Common myeloid progenitor, CD34-positive (primary cell): ENCODE measurements at places on chromosomes 2 and 18.

DNA sequence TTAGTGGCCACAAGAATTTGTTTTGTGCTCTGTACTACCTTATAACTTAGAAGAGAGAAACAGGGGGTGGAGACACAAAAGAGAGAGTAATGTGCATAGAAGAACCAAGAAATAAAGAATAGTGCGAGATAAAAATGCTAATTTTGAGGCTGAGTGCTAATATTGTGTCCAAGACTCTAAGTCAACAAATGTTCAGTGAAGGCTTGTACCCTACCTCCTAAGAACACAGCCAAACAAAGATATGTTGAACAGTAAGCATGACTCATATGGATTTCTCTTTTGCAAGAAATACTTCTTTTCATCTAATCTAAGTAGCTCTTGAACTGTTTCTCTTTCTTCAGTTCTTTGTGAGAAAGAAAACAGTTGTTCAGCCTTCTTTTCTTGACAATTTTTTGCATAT, 45.2 kb downstream of the GAREM1 start:
- no peak for DNase-seq

- DNase-seq, result no peak
These were observed 31.0 kb downstream of the ANKRD29 start for GRCh38 chr18:23631746-23632145.

DNA sequence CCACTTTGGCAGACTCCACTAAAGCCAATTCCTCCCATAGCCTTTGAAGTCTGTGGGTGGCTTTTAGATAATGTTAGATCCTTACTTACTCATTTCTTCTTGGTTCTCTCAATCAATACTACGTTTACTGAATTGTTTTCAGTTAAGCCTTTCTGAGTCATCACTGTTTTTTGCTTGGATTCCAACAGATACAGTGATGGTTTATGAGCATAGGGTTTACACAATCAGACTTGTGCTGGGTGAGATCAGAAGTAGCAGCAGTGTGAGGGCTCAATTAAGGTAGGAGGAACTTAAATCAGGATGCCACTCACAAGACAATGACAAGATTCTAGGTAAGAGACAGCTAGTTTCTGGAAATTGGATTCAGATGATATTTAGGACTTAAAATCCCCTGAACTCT, 297.7 kb upstream of the DOK6 start:
- DNase-seq, result no peak

DNA sequence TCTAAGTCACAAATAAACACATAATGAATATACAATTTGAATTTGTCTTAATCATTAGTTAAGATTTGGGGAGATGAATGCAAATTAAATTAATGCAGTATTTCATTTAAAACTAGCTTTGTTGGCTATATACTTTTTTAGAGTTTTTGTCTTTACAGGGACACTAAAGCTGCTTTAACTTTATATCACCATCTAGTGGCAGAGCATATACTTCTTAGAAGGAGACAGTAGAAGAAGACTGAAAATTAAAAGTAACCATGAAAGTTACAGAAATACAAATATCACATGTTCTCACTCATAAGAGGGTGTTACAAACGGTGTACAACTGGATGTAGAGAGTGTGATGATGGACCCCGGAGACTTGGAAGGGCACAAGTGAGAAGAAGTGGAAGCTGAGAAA, 268.3 kb upstream of the NETO1 start:
- peak; percentile 18 for DNase-seq

DNA sequence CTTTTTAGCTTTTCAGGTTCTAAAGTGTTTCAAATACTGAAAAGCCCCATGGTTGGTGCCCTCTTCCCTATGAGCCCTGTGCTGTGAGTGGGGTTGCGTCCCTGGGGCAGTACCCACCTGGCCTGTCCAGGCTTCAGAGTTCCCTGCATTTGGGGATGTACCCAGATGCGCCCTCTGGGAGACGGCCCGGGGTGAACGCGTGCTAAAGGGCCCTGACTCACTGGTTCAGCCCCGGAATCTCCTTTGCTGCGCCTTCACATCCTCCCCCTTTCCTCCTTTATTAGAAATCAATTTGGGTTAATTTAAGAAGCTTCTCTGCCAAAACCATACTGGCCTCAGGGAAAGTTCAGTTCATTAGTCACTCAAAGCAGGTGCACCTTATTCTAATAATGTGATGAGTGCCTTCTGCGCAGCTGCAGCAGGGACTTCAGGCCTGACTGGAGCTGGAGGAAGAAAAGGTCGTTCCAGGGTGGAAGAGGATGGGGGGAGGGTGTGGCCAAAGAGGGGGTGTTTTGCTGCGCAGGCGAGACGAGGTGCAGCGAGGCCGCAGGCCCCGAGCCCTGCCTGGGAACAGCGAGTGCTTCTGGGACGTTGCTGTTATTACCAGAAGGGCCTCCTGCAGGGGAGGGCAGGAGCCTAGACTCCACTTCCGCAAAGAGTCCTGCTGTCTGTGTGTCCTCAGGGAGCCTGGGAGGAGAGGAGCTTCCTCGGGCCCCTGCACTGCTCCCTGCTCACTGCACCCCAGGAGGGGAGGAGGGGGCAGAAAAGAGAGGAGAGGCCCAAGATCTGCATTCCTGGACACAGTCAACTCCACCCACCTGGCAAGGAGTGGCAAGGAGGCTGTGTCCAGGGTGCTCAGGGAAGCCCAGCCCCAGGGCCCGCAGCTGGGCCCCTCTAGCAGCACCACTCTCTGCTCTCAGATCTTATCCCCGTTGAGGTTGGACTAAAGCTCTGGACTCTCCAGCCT, 223.2 kb upstream of the PXDN start:
- no peak for DNase-seq

GRCh38 chr18:25915907-25916306, 174.5 kb downstream of the SS18 start:
- no peak for DNase-seq

- no peak for DNase-seq
These were observed 10.3 kb downstream of the DNER start for GRCh38 chr2:229703909-229704630.

DNA sequence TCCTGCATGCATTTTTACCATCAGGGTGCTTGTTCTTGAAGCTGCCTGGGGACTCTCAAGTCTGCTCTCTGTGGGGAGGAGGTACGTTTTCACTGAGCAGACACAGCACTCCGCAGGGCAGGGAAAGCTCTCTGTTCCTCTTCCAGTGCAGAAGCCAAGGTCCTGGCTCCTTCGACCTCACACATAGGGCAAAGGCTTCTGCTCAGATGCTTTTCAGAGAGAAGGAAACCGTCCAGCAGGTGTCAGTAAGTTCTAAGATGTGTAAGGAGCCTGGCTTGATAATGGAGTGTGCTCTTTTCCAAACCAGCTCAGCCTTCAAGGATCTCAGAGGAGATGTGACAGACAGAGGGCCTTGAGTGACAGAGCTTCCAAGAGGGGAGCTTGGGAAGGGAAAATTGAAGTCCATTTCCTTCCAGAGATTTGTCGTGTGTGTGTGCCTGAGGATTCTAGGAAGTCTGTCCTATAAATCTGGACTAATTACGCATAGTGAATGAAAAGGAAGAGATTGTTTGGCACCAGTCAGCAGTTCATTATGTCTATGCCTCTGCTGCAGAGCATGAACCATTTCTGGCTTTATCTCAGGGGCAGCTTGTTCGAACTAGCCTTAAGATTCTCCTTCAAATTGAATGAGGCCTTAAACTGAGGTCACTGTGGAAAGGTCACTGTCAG, 67.3 kb upstream of the UPP2 start:
- peak; percentile 78 for DNase-seq

- DNase-seq, result no peak
These were observed 161.0 kb upstream of the ID2 start for GRCh38 chr2:8520791-8521344.

DNA sequence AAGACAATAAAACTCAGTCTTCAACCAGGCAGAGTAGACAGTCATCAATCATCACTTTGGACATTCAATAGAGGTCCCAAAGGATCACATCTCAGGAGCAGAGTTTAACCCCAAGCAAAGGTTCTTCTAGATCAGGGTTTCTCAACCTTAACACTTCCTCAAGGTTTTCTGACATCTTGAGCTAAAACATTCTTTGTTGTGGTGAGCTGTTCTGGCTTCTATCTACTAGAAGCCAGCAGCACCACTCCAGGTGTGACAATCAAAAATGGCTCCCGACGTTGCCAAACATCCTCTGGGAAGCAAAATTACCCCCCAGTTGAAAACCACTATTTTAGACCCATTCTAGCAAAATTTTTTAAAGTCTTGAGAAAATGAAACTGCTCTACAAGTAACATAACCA, 22.0 kb downstream of the RTTN start:
- DNase-seq, result no peak

- DNase-seq, result peak; percentile 68
These were observed 107.4 kb upstream of the ID2 start for GRCh38 chr2:8574196-8575037.

- no peak for DNase-seq
These were observed 43.7 kb upstream of the COX7A2L start for GRCh38 chr2:42404676-42405075.

- no peak for DNase-seq
These were observed 47.8 kb downstream of the ZNF804A start for GRCh38 chr2:184646177-184646576.

DNA sequence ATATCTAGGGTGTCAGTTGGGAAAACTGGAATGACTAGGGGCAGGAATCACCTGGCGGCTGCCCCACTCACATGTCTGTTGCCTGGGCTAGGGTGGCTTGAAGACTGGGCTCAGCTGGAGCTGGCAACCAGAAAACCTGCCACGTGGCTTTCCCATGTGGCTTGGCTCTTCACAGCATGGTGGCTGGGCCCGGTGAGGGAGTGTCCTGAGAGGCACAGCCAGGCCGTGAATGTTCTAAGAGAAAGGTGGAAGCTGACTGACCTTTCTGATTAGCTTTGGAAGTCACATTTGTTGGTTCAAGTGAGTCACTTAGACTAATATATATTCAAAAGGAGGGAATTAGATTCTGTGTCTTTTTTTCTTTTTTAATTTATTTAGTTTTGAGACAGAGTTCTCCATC, 22.7 kb downstream of the SP5 start:
- no peak for DNase-seq

DNA sequence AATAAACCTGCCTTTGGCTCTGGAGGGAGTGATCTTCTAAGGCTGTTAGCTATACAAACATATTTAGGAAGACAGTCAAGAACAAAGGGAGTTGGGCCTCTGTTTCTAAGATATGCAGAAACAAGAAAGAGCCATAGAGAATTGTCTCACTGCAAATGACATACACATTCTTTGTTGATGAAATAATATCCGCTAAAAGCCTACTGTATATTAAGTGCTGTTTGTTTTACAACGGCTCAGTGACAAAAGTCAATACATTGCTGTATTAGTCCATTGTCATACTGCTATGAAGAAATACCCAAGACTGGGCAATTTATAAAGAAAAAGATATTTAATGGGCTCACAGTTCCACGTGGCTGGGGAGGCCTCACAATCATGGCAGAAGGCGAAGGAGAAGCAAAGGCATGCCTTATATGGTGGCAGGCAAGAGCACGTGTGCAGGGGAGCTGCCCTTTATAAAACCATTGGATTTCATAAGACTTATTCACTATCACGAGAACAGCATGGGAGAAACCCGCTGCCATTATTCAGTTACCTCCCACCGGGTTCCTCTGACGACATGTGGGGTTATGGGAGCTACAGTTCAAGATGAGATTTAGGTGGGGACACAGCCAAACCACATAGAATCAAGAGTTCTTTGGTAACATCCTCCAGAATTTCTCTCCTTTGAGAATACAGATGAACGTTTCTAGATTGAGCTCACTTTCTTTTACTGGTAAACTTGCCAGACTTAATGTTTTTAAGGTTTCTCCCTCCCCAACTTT, 157.8 kb downstream of the PIK3C3 start:
- no peak for DNase-seq

DNA sequence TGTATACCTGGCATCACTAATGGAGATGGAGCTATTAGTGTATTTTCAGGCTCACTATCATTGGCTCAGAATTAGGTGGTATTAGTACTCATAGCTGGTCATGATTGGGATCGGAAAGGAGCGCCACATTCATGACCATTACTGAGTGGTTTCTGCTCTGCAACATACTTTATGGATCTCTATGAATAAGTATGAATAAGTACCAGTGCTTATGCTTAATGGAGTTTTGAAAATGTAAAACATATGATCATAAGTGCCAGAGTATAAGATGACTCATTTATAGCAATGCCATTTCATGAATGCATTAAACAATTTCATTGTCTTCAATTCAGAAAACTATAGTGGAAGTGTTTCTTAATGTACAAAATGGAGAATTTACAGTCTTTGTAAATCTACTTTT, 156.7 kb downstream of the GALNT3 start:
- no peak for DNase-seq

DNA sequence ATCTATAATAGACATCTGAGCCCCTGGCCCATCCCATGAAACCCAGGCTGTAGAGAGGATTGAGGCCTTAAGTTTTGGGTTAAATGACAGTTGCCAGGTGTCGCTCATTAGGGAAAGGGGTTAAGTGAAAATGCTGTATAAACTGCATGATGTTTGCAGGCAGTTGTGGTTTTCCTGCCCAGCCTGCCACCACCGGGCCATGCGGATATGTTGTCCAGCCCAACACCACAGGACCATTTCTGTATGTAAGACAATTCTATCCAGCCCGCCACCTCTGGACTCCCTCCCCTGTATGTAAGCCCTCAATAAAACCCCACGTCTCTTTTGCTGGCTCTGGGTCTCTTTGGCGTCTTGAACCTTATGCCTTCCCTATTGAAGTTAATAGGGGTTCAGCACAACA, 110.7 kb downstream of the XRCC5 start:
- no peak for DNase-seq

- DNase-seq, result no peak
These were observed 52.3 kb downstream of the EHD3 start for GRCh38 chr2:31286230-31286629.

DNA sequence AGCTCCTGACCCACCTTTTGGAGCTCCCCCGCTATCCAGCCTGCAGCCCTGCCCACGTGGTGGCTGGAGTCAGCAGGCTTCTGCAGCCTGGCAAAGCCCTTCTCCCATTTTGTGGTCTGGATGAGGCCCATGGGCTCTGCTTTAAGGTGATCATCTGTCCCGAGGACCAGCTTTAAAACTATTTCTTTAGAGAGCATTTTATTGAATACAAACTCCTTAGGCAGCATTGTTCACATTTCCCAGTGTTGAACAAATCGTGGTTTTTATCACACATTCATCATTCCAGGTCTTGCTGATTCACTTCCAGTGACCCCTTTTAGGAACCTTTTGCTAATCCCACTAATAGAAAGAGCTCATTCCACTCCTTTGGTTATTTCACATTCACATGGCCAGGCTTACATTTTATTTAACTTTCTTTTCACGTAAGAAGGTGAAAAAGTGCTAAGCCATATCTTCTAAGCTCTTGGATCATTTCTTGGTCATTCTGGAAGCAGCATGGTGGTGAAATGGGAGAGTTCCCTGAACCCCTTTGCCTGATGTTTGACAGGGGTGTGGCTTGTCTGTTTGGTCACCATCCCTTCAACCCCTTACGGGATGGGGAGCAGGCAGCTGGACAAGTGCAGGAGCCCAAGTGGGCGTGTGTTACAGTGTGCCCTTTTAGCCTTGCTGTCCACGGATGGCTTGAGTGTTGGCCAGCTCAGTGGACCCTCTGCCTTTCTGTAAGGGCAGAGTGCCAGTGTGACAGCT, 80.4 kb upstream of the RAPGEF4 start:
- no peak for DNase-seq

DNA sequence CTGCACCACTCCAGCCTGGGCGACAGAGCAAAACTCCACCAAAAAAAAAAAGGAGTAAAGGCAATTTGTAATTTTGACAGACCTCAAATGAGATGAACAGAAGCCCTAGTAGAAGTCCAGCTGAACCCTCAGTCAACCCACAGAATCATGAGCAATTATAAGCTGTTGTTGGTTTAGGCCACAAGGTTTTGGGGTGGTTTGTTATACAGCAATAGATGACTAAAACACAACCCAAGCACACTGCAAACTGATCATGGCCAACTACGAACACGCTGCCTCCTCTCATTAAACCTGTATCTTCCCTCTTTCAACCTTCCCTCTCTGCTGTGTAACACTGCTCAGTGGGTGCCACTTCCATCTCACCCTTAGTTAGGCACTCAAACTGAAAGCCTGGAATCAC, 22.1 kb downstream of the AAK1 start:
- no peak for DNase-seq
